ENCODE measurements at places on chromosomes 11 and 22. TPM values are rescaled to one million over a fixed set of nuclear protein-coding genes. Genes with fewer than 3 reads are reported as not detected.

- peak; percentile 81 for DNase-seq
Measured at GRCh38 chr11:57335343-57336110, at the start of gene SSRP1. Gene SSRP1 (minus strand): TSS chr11:57335892. CDS start chr11:57335121, 771 bp downstream.

DNA sequence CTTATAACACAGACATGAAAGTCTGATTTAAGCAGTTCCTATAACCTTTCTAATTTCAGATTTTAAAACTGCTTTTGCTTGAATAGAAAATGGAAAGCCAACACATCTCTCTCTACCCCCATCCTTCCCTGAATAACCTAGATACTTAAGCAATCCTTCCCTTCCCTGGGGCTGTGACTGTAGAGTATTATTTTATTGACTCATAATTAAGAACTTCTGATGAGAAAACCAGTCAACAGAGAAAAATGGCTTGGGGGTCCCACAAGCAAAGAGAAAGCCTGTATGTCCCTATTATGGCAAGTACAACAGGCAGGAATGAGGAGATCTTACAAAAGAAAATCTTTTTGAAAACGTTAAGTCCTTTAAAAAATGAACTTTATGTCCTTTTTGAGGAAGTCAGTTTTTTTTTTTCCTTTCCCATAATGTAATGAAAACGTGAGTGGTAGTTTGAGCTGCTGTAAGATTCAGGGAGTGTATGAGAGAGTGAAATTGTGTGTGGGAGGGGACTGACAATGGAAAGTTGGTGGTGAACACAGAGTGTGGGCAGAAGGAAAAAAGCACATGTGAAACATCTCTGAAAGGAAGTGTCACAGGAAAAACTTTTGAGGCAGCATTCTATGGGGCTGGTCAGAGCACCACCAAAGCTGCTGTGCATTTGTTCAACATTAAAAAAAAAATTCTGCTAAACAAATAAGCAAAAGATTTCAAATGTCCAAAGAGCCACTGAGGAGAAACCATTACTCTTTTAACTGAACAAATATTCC lies 154.6 kb downstream of the MAML2 start:
- DNase-seq: no peak

DNA sequence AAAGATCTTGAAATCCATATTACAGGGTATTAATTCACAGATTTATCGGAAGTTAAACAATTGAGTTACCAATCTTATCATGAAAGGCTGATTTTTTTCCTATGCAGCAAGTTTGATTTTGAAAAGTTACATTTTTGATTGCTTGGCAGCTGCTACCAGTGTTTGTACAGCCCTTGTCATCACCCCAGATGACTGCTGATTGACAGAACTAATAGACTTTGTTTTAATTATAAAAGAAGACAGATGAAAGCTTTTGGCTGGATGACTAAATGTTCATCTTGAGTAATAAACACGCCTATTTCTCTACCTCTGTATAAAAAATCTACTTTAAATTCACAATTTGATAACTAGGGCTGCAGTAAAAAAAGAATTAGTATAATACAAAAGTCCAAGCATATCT lies 259.7 kb downstream of the TTC28 start:
- no peak for DNase-seq

DNA sequence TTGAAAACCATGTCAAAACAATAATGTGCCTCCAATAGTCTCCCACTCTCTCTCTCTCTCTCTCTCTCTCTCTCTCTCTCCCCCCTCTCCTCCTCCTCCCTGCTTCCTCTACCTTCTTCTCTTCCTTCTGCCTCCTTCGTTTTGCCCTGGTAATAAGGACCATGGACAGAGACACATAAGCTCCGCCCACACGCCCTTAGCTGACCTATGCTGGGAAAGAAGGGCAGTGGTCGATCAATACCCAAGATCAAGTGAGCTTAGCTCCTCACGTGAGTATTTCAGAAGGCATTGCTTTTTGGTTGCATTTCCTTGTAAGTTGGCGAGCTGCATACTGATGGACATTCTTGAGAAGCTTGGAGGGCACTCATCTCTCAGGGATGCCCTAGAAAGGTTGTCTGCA lies 194.8 kb downstream of the MIAT start:
- DNase-seq: no peak

DNA sequence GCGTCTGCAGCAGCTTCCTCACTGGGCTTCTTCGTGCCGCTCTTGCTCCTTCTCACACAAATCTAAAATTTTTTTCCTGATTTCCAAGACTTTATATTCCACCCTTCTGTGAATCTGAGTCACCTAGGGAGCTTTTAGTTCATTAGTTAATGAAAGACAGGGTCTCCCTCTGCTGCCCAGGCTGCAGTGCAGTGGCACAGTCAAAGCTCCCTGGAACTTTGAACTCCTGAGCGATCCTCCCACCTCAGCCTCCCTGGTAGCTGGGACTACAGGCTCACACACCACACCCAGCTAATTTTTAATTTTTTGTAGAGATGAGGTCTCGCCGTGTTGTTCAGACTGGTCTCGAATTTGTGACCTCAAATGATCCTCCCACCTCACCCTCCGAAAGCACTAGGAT lies 116.9 kb downstream of the ATXN10 start:
- DNase-seq: no peak

DNA sequence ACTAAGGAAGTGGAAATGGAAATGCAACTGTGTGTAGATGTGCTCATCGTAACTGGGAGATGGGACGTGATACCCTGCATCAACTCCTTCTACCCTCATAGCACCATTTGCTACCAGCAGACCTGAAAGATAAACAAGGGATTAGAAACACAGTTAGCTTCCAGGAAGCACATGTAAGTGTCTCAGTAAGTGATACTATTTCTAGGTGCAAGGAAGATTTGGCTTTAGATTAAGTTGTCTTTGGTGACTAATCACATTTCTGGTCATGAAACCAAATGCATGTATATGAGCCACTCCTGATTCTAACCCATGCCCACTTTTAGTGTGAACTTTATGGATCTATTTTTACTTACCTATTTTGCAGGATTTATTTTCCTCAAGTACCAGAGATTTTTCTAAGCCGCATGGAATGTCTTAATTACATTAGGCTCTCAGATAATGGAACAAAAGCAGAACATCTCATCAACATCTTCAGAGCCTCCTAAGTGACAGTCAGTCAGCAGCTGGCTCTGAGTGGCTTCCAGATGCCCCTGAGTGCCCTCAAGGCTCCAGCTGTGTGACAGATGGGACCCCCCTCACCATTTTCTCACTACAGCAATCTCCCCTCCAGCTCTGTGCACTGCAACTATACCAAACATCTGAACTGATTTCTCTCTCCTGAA lies 21.2 kb downstream of the SLC5A12 start:
- no peak for DNase-seq

DNA sequence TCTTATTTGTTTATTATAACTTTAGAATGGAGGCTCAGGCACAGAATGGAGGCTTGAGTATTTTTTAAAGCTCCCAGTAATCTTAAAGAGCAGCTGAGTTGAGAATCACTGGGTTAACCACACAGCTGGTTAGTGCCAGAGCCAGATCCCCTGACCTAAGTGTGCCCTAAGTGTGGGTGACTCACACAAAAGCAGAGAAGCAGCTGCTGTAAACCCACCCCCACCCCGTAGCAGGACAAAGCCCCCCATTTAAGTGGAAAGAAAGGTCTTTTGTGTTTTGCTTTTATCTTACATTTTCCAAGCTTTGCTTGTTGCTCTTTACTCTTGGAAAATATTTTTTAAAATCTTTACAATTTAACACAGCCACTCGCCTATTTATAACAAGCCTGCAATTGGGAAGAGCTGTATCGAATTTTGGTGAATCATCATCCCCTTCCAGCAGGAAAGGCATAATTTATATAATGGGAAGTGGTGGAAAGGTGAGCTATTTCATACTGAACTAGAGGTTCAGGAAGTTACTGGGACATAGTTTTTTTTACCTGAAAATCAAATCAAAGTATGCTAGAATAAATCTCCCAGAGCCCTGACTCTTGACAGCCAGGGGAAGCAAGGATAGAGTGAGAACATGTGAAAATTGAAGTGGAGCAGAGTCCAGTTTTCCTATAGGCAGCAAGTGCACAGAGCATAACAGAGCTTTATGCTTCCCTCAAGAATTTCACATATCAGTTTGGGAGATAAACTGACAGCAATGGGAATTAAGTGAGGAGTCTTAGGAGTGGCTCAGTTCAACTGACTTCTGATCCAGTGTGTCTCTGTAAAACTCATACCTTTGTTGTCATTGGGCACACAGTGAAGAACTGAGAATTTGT lies 405.7 kb downstream of the AASDHPPT start:
- DNase-seq: no peak

The OR52I1 gene
- not detected for polyA plus RNA-seq

The HMGXB4 gene
- polyA plus RNA-seq: 4.8 TPM

The AP1B1 gene
- 28.3 TPM for polyA plus RNA-seq

The CRYBB3 gene
- 0.72 TPM for polyA plus RNA-seq

Data from pancreas (tissue), 10 donors.